ENCODE measurements at places on chromosomes 13 and 19.

DNA sequence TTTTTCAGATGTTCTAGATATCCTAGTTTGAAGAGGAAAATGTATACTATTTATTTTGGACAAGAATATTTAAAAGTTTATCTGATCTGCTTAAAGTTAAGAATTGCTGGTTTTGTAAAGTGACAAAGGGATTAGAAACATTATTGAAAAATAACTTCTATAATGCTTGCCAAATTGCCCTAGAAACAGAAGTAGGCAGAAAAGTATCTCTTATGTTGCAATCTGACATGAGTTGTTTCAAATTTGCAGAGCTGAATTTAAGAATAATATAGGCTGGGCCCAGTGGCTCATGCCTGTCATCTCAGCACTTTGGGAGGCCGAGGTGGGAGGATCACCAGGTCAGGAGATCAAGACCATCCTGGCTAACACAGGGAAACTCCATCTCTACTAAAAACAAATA, 777.1 kb downstream of the LIG4 start:
- DNase-seq, result no peak

- no peak for DNase-seq
Observed at GRCh38 chr13:31046711-31047279, 114.3 kb downstream of the TEX26 start.

DNA sequence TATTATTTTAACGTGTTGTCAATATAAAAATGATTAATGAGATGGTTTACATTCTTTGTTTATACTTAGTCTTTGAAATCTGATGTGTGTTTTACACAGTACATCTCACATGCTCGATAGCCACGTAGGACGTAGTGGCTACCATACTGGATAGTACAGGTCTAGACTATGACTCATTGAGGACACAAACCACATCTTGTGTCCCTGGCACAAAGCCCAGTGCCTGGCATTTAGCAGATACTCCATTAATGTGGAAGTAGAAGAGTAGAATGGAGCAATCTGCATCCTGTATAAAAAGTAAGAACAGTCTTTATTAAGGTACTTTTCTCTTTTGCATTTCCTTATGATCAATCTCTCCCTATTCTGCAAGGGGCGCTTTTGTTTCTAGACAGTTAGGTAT, 49.0 kb upstream of the FRY start:
- DNase-seq, result peak; percentile 10

DNA sequence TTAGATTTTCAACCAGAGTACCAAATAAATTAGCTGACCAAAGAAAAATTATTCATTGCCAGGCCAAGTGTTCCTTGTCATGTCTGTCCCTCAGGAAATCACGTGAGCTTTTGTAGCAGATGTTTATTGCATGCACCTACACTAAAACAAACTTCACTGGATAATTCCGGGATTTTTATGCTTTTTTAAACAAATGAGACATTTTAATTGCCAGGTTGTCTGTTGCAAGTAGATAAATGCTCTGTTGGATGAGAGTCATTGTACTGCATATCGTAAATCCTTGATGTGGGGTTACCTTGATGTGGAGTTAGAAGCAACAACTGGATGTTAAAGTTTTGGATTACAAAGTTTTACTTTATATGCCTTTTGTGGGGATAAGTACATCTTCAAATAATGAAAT, 1187.7 kb upstream of the PCDH9 start:
- no peak for DNase-seq

- peak; percentile 43 for DNase-seq
Observed at GRCh38 chr19:45607071-45608029, 5.3 kb upstream of the GPR4 start.
